ENCODE measurements at places on chromosomes 7 and 10.

DNA sequence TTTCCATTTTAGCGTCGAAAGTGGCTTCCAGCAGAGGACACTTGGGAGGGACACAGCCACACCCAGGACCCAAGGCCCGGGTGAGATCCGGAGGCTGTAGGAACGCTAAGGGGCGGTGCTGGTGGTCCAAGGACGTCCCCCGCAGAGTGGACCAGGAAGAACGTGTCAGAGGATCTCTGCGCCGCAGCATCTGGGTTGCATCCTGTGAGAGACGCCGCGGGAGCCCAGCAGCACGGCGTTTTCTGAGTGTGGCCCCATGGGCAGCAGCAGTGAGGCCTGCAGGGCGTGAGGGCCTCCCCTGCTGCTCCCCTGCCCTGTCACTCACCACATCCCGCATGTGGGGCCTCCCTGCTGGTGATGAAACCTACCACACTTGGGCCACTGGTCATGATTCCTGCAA, 40.5 kb upstream of the BNIP3 start:
- no peak for DNase-seq

GRCh38 chr7:111755383-111755782, 193.1 kb upstream of the IMMP2L start:
- DNase-seq = no peak

DNA sequence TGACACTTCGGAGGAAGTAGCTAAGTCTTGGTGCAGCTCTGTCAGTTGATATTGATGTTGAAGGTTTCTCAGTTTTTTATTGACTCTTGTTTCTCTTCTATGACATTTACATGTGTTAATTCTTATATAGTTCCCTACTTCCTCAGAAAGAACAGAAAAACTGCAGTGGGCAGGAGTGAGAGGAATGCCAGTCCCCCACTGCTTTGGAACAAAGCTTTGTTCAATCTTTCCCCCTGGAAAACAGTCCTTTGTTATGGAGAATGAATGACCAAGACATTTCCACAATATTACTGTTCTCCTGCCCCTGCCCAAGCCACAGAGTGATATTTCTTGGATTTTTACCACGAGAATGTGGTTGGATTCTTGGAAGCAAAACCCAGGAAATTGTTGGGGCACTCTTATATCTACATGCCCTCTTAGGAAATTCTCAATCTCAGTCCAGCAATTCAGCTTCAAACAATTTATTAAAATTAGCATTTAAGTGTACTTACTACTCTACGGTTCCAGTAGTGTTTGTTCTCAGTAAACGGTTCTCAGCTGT, 258.0 kb upstream of the KCND2 start:
- DNase-seq = no peak

DNA sequence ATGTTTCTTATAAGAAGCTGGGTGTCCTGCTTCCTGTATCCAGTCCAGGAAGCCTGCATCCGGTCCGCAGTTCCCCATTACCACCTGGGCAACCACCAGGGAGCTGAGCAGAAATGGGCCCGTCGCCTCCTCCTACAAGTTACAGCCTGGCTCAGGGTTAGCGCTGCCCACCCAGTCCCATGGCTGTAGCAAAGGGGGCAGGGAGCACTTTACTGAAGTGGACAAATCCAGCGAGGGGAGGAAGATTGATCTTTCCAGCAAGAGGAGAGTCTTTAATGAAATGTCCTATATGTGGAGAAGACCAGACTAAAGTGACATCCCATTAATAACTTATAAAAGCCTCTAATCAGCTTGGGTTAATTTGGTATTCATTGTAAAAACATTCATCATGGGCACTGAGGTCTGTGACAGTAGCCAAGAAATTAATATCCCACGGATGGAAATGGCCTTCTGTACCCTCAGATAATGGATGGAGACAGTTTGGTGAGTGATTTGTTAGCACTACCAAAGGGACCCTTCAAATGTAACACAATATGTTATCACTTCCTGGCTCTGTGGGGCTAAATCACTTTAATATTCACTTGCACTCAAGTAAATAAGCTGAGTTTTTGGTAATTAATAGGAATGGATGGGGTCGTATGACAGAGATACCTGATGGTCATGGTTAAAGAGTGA, 323.4 kb downstream of the PAXIP1 start:
- no peak for DNase-seq

GRCh38 chr10:69638642-69639041, 8.6 kb downstream of the FAM241B start:
- DNase-seq = no peak

- peak; percentile 6 for DNase-seq
Observed at GRCh38 chr10:128274938-128275337, 148.7 kb upstream of the MKI67 start.

- DNase-seq = no peak
Observed at GRCh38 chr10:7485244-7485556, 74.4 kb upstream of the SFMBT2 start.

DNA sequence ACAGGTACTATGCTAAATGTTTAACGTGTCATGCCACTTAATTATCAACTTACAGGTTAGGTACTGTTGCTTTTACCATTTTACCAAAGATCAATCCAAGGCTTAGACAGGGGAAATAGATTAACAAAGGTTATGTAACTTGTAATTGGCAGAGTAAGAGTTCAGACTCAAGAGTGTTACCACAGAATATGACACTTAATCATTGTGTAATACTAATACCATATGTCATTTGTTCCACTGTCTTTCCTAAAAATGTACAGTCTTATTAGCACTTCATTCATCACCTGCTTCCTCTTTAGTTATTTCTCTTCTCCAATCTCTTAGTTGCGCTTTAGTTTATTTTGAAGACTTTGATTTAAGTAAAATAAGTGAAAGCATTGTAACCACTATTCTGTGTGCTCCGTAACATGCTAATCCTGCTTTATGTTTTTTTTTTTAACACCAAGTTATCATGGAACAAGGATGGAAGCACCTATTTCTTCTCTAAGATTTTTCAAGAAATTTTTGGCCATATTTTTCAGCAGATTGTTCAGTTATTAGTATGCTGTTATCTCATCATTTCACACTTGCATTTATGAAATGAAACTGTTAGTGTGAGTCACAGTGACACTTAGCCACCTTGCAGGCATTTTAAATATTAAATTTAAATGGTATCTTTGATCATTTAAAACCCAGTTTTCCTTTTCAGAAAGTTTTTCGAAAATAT, 197.3 kb downstream of the PHF14 start:
- no peak for DNase-seq

DNA sequence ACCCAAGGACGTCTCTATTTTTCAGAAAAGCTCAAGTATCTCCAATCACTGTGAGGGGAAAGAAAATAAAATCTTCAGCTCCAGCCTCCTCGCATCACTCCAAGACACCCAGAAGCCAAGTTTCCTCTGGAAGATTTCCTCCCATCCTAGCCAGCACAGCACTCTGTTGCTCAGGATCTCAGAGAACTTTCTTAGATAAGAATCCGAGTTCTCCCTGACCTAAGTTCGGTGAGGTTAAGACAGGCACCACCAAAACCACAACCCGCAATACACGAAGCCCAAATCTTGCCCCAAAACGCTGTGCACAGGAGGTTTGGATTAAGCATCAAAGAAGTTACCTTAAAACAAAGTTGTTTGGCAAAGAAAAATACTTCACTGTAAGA, 4.2 kb downstream of the FAM53B start:
- no peak for DNase-seq

GRCh38 chr10:24979685-24980084, 27.3 kb upstream of the PRTFDC1 start:
- no peak for DNase-seq

DNA sequence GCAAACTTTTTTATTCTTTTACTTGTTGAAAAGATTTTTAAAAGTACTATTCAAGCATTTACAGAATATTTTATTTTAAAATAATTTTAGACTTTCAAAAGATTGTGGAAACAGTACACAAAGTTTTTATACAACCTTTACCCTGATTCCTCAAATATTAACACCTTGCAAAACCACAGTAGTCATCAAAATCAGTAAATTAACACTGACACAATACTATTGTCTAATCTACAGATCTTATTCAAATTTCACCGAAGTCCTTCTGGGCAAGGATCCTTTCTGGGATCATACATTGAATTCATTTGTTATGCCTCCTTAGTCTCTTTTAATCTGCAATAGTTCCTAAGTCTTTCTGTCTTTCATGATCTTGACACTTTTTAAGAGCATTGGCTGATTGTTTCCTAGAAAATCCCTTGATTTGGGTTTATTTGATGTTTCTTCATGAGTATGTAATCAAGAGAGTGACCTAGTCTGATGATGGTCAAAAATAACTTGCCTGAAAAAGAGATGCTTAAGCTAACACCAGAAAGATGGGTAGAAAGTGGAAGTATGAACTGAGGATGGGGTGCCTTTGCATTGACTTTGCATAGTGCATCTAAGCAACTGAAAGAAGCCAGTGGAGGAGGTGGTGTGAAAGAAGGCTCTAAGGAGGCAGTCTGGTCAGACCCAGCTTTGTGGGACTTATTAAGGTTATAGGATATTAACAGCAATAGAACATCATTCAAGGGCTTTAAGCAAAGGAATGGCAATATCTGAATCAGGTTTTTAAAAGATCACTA, 9.7 kb downstream of the STAMBPL1 start:
- no peak for DNase-seq

GRCh38 chr10:132100091-132100481, 34.3 kb downstream of the JAKMIP3 start:
- DNase-seq = no peak

All from activated CD4-positive, alpha-beta T cell treated with anti-CD3 and anti-CD28 coated beads, Interleukin-2, amount 50 U/mL, for 48 hours (primary cell).